NCI-H2029 (cell line): ENCODE measurements at places on chromosomes 12 and 14.
A peak's percentile ranks its signal among the peaks of the same experiment; 100 is the strongest.

DNA sequence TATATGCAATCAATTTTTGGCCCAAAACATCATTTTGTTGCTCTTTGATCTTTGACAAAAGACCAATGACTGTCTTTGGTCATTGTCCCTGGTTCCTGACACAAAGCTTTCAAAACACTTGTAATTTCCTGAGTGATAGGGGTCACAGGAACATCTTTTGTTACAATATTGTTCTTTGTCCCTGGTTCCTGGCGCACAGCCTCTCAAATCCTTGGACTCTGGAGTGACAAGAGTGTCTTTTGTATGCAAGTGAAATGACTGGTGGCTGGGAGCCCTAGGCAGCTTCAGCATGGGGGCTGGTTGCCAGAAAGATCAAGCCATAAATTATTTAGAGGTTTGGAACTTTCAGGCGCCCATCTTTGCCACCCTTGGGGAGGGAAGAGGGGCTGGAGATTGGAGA lies 53.9 kb downstream of the DNAH10 start:
- DNase-seq, result peak; percentile 58

DNA sequence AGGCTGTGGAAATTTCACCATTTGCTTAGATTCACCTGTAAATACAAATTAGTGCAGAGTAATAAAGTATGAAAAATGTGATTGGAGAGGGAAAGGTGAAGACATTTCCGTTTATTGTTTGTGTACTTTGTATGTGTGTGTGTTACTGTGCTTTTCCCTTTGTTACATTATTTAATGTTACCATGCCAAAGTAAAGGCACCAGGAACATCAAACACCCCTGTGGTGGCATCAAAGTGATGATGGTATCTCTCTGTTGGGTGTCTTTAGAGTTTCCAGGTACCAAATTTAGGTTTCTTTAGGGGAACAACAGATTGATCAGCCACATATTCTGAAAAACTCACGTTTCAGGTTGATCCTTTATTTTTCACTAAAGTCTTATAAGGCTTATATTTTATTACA lies 189.0 kb upstream of the FBXO33 start:
- no peak for DNase-seq

DNA sequence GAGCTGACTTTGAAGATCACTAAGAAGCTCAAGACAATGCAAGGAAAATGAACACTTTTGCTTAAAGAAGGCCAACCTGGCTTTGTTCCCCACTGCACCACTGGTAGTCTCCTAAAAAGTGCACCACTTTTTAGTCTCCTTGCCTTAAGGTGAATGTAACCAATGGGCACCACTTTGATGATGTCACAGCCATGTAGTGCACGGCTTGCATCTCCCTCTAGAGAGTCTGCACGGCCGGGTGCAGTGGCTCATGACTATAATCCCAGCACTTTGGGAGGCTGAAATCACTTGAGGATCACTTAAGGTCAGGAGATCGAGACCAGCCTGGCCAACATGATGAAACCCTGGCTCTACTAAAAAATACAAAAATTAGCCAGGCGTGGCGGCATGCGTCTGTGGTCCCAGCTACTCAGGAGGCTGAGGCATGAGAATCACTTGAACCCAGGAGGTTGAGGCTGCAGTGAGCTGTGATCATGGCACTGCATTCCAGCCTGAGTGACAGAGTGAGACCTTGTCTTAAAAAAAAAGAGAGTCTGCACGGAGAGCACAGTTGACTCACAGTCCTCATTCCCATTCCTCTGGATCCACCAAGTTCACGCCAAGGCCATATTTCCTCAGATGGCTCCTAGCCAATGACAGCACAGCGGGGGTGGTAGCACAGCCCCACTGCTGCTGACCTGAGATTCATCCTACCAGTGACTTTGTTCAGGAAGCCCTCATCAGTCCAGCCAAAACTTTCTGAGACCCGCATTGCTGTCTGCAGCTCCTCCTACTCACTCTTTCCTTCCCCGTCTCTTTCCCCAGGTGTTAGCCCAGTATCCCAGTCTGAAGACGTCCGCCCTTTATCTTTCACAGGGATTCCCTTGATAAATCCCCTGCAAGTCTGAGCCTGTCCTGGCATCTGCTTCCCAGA lies 16.5 kb upstream of the IFT81 start:
- no peak for DNase-seq

DNA sequence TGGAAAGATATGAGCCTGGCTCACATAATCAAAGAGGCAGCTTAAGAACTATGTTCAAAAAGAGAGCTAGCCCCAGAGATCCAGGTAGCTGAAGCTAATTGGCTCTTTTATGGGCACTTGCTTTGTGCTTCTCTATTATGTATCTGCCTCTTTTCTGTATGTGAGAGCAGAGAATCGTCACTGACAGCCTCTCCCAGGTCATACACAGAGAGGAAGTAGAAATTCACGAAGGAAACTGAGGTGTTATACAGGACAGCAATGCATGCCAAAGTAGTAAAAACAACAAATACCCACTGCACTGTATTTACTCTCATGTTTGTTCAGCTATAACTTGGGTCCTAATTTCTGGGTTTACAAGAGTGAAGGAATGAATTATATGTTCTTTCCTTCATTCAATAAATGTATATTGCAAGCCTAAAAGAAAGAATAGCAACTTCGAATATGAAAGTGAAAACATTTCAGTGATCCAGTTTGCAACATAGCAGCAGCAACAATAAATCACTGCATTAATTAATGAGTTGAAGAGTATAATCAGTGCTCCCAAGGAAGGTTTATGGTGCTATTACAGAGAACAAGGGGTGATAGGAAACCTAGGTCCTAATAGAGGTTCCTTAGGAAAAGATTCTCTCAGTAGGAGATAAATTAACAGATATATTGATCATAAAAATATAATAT lies 47.1 kb upstream of the ATXN7L3B start:
- no peak for DNase-seq

DNA sequence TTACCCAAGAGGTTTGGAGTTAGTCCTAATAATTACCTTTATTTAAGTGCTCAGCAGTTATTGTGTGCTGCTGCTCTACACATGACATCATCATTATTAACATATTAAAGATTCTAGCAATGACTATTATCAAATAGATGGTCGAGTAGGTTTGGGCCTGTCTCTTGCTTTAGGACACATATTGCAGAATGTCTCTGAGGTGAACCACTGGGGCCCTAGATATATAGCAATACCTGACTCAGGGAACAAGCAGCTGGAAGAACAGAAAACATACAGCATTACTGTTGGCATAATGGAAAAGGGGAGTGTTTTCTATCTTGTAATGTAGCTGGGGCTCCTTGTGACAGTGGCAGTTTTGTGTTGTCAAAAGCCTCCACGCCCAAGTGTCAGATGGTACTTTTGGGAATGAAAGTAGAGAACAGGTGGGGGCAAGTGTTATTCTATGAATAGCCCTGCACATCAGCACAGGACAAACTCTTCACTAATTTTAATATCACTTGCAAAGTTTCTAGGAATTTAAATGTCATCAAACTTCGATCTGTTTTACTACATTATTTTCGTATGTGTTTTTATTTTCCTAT lies 54.6 kb downstream of the C12orf56 start:
- DNase-seq, result no peak

DNA sequence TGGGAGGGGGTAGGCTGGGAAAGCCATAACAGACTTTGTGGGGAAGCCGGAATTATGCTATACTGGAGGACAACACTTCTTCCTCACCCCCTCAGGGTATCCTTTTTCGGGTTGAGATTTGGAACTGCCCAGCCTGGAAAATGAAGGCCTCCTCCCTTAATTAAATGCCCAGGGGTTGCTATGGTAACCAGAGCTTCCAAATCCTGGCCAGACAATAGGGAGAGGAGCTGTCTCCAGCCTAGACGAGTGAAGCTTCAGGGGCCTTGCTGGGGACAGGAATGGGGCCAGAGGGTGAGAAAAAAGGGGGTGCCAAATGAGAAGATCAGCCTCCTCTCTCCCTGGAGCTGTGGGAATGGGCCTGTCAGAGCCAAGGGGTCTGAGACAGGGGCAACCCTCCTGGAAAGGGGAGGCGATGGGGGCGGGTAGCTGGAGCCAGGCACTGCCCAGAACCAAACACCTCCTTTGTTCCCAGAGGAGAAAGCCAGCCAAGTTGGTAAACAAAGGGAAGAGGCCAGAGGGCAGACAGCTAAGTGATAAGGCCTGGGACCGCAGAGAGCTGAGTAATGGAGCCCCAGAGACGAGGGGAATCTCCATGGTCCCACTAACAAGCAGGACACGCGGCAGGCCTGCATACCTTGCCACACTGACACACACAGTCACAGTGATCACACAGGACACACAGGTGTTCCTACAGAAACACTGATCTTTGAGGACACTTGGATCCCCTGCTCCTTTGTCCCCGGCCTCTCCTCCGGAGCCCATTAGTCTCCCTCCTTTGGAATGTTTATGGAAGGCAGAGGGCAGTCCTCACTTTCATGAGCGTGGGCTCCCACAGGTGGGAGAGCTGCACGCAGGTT lies 17.9 kb upstream of the RND1 start:
- peak; percentile 24 for DNase-seq

- no peak for DNase-seq
Measured at GRCh38 chr12:2960996-2961616, 1.9 kb downstream of the TEAD4 start.

- DNase-seq, result no peak
Measured at GRCh38 chr12:116194935-116195431, 82.5 kb downstream of the MED13L start.

DNA sequence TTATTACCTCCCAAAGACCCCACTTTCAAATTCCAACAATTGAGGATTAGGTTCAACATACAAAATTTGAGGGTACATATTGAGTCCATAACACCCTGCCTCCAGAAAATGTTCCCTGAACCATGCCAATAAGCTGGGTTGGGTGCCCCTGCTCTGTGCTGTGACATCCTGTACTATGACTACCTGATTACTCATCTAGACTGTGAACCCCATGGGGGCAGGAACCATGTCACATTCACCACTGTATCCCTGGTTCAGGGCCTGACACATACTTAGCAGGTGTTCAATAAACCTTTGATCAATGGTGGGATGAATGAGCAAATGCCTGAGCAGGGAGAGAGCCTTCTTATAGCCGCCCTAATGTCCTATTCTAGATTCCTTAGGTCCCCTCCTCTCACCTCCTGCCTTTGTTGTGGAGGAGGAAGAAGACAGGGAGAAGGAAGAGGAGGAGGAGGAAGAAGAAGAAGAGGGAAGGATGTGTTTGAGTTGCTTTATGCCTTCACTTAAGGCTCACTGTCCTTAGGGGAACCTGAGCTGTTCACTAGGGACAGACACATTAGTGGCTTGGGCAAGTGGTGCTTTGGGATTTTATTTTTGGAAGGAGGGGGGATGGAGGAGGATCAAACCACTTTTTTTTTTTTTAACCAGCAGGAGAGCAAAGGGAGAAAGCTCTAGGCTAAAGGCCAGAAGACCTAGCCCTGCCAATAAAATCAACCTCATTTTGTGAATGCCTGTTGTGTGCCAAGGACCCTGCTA lies 21.3 kb downstream of the GPR68 start:
- DNase-seq, result peak; percentile 40

GRCh38 chr12:20212658-20213555 lies 155.4 kb upstream of the PDE3A start:
- peak; percentile 95 for DNase-seq

DNA sequence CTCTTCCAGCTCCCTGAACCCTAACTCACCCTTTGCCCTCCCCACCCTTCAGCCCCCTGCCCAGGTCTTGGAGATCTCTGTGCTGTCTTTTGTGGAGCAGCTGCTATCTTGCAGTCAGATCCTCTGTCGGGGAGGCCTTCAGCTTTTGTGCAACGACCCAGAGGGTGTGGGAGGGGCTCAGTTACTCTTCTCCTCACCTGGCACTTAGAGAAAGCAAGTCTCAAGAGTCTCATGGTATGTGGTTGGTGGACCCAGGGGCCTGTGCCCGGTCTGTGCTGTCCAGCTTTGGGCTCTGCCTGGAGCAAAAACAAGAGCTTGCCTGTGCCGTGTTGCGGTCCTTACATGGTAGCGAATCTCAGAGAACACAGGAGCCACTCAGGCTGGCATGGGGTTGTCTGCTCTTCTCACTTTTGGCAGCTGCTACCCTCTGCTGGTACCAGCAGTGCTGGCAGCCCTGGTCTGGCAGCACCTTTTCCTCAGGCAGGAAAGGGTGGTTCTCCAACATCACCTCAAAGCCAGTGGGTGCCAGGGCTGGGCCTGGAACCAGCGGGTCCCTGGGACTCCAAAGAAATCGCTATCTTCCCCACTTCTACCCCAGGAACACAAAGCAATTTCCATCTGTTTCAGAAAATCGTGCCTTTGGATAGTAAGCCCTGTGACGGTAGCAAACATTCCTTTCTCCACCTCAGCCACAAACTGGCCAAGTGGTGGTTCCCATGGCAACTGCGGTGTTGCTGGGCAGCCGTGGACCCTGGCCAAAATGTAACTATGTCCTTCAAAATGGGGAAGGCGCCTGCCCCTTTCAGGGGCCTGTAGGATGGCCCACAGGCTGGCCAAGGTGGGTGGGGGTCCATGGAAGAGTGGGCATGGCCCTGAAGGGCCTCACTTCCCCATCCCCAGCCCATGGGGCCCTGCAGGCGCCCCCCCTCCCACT lies 90.0 kb downstream of the RIN3 start:
- DNase-seq, result peak; percentile 13

DNA sequence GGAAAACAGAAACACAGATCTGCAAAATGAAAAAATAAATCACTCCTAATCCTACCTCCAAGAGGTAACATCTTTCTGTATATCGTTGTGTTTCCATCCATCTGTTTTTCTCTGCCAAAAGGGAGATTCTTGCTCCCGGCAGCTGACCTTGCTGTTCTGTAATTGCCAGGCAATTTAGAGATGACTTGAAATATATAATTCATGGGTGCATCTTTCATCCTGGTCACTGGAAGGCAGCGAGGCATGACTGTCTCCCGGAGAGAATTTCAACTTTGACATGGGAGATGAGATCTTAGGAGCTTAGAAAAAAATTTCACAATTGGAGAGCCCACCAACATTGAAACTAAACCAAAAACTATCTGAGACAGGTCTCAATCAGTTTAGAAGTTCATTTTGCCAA lies 53.0 kb downstream of the WSCD2 start:
- DNase-seq, result no peak

DNA sequence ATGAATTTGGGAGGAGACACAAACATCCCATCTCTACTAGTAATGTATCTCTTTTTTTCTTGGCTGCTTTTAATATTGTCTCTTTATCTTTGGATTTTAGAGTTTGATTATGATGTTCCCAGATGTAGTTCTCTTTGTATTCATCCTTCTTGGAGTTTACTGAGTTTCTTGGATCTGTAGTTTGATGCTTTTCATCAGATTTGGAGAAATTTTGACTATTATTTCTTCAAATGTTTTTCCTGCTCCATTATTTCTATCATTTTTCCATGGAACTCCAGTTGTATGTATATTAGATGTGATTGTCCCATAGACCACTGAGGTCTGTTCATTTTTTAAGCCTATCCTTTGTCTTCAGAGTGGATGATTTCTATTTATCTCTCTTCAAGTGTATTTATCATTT lies 90.7 kb upstream of the ARHGAP5 start:
- DNase-seq, result no peak
